Left colon (tissue), 2 donors: ENCODE measurements at places on chromosomes 3 and 15. TPM values are rescaled to one million over a fixed set of nuclear protein-coding genes. Genes with fewer than 3 reads are reported as not detected.

A4GNT gene
- not detected for total RNA-seq

IGSF10 gene
- total RNA-seq: 1.8 TPM

PLAAT1 gene
- not detected for total RNA-seq

DMXL2 gene
- total RNA-seq: 42.0 TPM

MYZAP gene
- 12.9 TPM for total RNA-seq

MAP6D1 gene
- total RNA-seq: 1.3 TPM

CILP gene
- total RNA-seq: 13.4 TPM

GPR156 gene
- total RNA-seq: 0.22 TPM

CCDC71 gene
- 16.3 TPM for total RNA-seq

NECTIN3 gene
- 44.8 TPM for total RNA-seq

CADPS gene
- 3.7 TPM for total RNA-seq

GALNT15 gene
- 15.4 TPM for total RNA-seq

IL12A gene
- total RNA-seq: 0.67 TPM

IQCF5 gene
- not detected for total RNA-seq

OXSR1 gene
- total RNA-seq: 42.5 TPM

RYR3 gene
- total RNA-seq: 0.27 TPM

FMN1 gene
- 36.2 TPM for total RNA-seq

SERINC4 gene
- total RNA-seq: 0.12 TPM

CCDC32 gene
- 22.6 TPM for total RNA-seq

AGBL1 gene
- 0.22 TPM for total RNA-seq

TUSC7 gene
- not detected for total RNA-seq

HIGD2B gene
- total RNA-seq: not detected

RFX7 gene
- 11.8 TPM for total RNA-seq

CEMIP gene
- total RNA-seq: 1.1 TPM

SLC51A gene
- total RNA-seq: 86.3 TPM

PML gene
- total RNA-seq: 28.5 TPM

TLR9 gene
- not detected for total RNA-seq

BNIP2 gene
- 53.5 TPM for total RNA-seq

ALS2CL gene
- 58.9 TPM for total RNA-seq

EBLN2 gene
- total RNA-seq: 5.3 TPM

NRROS gene
- total RNA-seq: 4.0 TPM

VEPH1 gene
- 4.2 TPM for total RNA-seq
